ENCODE measurements at places on chromosomes 7 and 10. TPM values are rescaled to one million over a fixed set of nuclear protein-coding genes. Genes with fewer than 3 reads are reported as not detected.

The MYOZ1 gene
- total RNA-seq, result 2.8 TPM

The BMPER gene
- 5.6 TPM for total RNA-seq

The LSM8 gene
- total RNA-seq, result 20.8 TPM

The OR2A12 gene
- total RNA-seq, result not detected

The ARHGEF35 gene
- 5.4 TPM for total RNA-seq

- no peak for DNase-seq
These were observed 192.3 kb downstream of the IMMP2L start for GRCh38 chr7:111370002-111370401.

- DNase-seq, result no peak
These were observed 7.7 kb upstream of the GSTO1 start for GRCh38 chr10:104246976-104247375.

DNA sequence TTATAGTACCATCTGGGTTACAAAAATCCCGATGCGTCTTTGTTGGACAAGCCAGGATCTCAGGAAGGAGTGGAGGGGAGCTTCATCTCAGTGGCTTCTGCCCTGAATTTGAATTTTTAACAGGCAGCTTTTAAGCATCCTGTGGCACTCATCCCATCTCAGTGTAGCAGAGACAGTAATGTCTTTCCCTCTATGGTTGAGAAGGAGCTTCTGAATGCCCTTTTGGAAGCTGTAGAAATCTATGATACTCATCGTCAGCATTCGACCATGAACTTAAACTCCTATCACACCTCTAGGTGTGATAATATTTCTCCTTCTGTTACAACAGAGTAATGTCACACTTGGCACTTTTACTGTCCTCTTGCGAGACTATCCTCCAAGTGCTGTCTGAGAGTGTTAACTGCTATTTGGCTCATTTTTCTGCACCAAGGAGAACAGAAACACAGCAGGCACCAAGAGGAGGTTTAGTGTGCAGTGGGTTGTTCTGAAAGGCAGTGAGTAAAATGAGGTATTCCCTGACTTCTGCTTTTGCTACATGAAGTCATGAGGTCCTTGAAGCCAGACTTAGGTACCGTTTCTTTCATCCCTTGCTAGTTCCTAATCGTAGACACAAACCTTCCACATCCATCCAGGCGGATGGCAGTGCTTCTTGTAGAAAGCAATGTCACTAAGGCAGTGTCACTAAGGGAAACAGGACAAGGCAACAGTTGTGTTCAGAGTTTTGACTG is 177.4 kb downstream of the CELF2 start:
- no peak for DNase-seq

DNA sequence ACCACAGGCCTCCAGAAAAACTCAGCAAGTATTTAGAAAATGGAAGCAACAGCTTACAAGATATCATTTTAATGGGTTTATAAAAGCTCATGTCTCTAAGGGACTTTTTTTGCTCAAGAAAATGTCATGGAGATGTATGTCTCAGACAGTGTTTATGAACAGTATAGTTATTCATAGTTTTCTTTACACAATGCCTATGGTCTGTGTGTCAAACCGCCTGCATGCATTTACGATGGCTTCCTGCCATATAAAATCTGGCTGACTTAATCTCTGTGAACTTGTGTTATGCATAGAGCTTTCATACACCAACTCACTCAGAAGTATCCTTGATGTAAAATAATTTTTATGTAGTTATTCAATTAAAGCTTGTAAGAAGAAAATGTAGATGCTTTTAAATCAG is 1314.2 kb upstream of the LRRTM3 start:
- no peak for DNase-seq

GRCh38 chr10:100878291-100878910 is 34.4 kb upstream of the SLF2 start:
- DNase-seq, result no peak

- DNase-seq, result peak; percentile 72
These were observed 40.7 kb downstream of the ZCCHC24 start for GRCh38 chr10:79404690-79405131.

DNA sequence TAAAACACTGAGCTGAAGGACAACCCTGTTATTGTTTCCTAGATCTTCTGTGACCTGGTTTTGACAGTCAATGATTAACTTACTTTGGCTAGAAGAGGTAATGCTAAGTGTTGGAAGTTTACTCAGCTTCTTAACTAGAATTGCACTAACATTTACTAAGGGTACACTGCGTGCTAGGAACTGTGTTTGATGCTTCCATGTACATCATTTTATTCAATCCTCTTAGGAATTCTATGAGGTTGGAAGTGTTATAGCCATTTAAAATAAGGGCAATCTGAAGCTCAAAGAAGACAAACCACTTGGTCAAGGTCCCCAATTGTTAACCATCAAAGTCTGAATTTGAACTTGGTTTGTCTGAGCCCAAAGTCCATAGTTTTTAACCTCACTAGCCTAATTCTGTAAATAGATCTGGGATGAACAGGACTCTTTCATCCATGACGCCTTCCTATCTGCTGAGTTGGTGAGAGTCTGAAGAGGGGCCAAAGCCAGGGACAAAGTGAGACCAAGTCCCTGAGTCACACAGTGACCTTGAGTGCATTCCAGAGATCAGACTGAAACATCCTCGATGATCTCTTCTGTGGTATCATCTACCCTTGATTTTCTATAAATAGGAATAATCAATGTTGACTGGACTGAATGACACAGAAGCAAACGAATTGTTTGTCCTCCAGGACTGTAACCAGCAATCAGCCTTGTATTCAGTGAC is 29.2 kb upstream of the ZNRF2 start:
- DNase-seq, result no peak

DNA sequence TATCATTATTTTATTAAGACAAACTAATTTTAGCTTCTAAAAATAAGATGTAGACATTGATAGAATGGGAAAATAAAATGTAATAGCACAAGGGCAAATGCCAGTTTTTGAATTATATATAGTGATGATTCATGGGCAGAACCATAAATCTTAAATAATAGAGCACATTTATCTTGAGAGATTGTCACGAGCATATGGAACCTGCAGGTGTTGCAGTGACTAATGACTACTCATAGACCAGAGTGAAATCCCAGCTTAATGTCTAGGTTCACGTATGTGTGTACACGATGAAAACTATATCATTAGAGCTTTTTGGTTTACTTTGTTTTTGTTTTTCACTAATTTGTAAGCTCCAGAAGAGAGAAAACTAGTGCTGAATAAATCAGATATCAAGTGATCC is 150.2 kb upstream of the CACNA2D1 start:
- no peak for DNase-seq

GRCh38 chr10:86371691-86372090 is 5.1 kb upstream of the GRID1 start:
- DNase-seq, result no peak

DNA sequence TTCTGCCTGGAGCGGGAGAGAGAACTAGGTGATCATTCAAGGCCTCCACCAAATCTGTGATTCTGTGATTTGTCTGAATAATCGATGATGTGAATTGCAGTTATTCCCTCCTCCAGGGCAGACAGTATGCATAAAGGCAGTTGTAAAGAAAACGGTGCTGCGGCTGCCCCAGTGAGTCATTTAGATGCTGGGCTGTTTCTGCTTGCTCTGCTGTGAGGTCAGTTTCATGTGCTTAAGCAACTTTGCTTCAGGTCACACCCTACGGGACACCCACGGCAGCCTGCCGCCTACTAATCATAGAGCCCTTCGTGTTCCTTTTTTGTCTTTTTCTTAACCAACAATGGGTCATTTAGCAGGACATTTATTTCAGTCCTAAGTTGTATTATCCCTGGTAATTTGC is 158.1 kb upstream of the PITRM1 start:
- DNase-seq, result peak; percentile 85

DNA sequence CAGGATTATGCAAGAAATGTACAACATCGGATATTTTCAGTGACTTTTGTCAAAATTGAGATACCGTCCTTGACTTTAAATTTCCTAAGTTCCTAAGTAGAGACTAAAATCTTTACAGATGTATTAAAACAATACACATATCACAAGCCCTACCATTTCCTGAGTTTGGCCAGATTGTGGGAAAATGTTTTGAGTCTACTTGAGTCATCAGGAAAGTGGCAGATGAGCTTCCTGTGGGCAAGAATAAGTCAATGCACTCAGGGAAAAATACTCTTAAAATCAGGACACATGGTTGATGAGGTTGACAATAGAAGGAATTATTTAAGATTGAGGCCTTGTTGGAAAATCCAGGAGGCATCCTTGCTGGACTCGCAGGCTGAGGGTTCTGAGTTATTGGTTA is 162.5 kb downstream of the SNX10 start:
- DNase-seq, result no peak

GRCh38 chr10:16518822-16519221 is 2.9 kb downstream of the C1QL3 start:
- no peak for DNase-seq

DNA sequence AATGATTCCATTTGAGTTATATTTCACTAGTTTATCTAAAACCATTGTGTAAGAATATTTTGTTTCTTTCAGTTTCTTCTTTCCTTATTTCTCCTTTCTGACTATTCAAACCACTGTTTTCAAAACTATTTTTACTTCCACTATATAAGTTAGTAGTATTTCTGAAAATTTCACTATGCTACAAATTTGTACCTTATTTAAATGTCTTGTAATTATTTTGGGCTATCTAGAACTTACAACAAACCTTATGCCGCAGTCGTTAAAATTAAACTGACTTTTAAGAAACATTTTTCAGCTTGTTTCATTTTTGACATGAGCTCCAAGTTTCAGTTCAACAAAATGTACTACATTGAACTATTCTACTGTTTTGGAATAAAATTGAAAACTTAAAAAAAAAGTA is 1.8 kb downstream of the TFEC start:
- DNase-seq, result no peak
